ENCODE measurements at places on chromosomes 12 and 14. TPM values are rescaled to one million over a fixed set of nuclear protein-coding genes. Genes with fewer than 3 reads are reported as not detected.
A peak's percentile ranks its signal among the peaks of the same experiment; 100 is the strongest.

GRCh38 chr12:78386871-78387270 is 477.7 kb upstream of the SYT1 start:
- no peak for DNase-seq

NPAS3 gene
- total RNA-seq = not detected

PTPN11 gene
- 71.5 TPM for total RNA-seq

DAO gene
- not detected for total RNA-seq

DNA sequence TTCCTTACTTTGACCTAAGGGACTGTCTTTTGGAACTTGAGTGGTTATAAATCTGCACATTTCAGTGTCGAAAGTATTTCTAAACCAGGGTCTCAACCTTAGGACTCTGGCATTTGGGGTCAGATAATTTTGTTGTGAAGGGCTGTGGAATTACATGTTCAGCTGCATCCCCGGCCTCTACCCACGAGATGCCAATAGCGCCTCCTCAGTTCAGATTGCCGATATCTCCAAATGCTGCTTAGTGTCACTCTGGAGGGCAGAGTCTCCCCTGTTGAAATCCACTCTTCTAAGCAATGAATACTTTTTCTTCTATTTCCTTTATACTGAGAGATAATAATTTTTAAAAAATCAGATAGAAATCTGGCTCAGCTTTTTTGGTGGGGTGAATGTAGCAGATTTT is 379.4 kb upstream of the RGS6 start:
- no peak for DNase-seq

GRCh38 chr12:83954956-83955601 is 957.5 kb downstream of the SLC6A15 start:
- DNase-seq = peak; percentile 5

LARP4 gene
- 17.4 TPM for total RNA-seq
